NCI-H1105 treated with DMSO at 0.1 percent for 48 hours (cell line): ENCODE measurements at places on chromosomes 3 and 15.
A peak's percentile ranks its signal among the peaks of the same experiment; 100 is the strongest.

DNA sequence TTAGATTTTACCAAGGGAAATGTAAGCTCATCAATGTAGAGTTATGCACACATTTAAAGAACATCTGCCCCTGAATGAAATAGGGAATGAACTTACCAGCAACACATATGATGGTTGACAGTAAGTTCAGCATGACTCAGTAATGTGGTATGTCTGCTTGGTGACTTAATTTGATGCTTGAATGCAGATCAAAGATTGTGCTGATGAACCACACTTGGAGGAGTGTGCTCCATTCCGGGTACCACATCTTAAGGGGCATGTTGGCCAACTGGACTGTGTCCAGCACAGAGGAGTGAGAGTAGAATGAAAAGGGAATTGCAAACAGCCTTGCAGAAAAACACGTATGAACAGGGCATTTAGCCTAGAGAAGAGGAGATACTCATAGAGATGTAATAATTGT lies 171.0 kb upstream of the RARB start:
- no peak for DNase-seq

DNA sequence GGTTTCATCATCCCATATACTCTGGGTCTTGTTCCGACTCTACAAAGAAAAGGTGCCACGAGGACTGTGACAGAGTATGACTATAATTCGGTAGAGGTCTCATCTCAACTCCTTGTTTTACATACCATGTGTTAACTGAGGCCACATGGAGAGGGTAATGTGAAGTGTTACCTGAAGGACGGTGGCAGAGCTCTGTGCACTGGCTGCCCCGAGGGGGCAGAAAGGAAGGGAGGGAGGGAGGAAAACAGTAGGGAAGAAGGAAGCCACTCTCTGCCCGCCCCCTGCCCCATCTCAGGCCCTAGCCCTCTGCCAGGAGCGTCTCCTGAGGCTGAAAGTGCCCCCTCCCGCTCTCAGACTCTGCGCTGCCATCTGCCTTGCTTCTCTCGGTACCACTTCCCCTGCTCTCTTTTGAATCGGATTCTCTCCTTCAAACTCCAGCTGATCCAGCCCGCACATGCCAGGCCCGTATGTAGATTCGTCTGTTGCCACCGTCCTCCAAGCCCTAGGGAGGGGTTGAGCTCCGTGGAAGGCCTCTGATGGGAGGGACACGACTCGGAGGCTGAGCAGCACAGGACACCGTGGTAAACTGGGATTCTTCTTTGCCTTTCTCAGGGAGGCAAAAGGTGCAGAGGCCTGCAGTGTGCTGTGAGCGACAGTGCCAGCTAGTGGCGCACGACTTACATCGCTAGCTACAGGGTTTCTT lies 70.5 kb upstream of the ATP10A start:
- DNase-seq: no peak

- no peak for DNase-seq
Observed at GRCh38 chr3:188021502-188022040, 132.4 kb upstream of the LPP start.

- DNase-seq: no peak
Observed at GRCh38 chr3:15359677-15360397, 27.5 kb upstream of the SH3BP5 start.

DNA sequence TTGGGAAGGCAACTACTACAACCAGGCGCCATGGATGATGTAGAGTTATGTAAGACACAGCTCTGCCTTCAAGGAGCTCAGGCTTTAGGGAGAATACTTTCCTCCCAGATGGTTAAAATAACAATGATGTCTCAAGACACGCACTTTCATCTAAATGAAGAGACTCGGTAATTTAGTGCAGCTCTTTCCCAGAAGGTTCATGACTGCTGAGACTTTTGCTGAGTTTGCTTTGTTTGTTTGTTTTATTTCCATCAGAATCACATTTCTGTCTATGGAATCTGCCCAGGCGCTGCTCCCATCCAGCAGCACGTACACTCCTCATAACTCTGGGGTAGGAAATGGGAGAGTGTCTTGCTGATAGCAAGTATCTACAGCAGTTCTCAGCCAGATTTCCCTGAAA lies 33.9 kb upstream of the MEX3B start:
- DNase-seq: no peak

GRCh38 chr3:179148616-179149405 lies 654 bp downstream of the PIK3CA start:
- DNase-seq: peak; percentile 75

DNA sequence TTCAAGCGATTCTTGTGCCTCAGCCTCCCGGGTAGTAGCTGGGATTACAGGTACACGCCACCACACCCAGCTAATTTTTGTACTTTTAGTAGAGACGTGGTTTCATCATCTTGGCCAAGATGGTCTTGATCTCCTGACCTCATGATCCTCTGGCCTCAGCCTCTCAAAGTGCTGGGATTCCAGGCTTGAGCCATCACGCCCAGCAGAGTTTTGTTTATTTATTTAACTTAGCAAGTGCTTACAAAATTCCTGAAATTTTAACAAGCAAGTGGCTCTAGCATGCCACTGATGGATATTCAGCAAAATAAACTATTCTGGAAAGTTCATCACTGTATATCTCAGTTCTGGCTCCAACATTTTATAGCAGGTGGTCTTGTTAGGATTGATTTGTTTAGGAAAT lies 585.9 kb downstream of the OTOL1 start:
- no peak for DNase-seq
